ENCODE measurements at places on chromosomes 3 and 15. TPM values are rescaled to one million over a fixed set of nuclear protein-coding genes. Genes with fewer than 3 reads are reported as not detected.

Gene ELL3
- total RNA-seq = 0.24 TPM

DNA sequence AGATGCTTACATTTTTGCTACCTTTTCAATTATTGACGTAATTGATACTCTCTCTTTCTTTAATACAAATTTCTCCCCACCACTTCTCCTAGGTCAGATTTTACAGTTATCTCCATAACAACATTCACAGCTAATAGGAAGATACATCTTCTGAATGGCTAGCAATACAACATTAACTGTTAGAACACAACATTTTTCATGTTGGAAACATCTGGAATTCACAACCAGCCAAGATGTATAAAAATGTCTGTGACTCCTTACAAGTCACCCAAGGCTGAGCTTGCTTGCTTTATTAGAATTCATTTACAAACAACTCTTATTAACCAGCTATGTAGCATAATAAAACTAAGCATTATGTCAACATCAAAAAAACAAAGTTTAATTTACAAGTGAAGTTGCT lies 81.0 kb upstream of the ROBO2 start:
- DNase-seq = no peak

DNA sequence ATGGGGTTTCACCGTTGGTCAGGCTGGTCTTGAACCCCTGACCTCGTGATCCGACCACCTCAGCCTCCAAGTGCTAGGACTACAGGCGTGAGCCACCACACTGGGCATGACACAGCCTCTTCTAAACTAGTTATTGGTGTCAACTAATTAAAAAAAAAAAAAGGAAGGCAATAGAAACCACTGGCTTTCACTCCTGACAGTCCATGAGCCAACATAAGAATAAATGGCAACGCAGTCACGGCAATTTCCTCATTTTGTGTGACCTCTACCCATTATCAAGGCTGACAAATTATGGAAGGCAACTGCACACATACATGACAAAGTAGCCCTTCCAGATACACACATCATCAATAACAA lies 5.9 kb downstream of the ARHGEF3 start:
- no peak for DNase-seq

Gene TIGIT
- 5.5 TPM for total RNA-seq

DNA sequence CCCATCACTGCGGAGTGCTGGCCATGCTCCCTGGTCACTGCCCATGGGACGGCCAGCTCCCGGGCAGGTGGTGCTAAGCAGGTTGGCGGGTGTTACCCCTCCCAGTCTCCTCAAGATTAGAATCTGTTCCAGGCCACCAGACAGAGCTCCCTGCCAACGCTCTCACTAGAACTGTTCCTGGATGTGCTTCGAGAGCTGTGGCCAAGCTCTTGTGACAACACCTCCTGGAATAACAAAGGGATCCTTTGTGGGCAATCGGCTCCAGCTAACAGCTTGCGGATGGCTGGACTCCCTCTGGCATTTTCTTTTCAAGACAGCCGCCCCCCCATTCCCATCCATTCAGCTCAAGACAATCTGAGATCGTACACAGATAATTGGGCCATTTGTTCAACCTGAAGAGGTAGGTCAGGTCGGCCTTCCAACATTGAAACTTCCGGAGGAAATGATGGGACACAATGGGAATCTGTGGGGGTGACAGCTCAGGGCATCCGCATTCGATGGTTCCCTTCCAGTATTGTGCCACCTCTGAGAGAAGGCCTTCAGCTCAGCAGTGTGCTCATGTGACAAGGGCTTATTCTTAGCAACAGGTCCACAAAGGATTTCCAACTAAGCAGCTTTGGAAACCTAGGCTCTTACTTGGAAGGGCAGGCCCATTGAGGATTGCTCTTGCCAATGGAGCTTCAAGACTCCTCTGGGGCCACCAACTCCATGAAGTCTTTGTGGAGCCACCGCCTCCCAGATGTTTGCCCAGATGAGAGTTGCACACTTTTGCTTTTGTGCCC lies 11.6 kb upstream of the EPHB3 start:
- no peak for DNase-seq

Gene VWA5B2
- 1.7 TPM for total RNA-seq

Gene GYG1
- total RNA-seq = 40.2 TPM

All from umbilical cord (tissue), 2 donors.